ENCODE measurements at places on chromosomes 1 and 21.

GRCh38 chr1:174954671-174955669 lies 44.8 kb upstream of the CACYBP start:
- peak; percentile 52 for DNase-seq

GRCh38 chr1:191970116-191970515 lies 188.1 kb upstream of the RGS18 start:
- DNase-seq, result no peak

DNA sequence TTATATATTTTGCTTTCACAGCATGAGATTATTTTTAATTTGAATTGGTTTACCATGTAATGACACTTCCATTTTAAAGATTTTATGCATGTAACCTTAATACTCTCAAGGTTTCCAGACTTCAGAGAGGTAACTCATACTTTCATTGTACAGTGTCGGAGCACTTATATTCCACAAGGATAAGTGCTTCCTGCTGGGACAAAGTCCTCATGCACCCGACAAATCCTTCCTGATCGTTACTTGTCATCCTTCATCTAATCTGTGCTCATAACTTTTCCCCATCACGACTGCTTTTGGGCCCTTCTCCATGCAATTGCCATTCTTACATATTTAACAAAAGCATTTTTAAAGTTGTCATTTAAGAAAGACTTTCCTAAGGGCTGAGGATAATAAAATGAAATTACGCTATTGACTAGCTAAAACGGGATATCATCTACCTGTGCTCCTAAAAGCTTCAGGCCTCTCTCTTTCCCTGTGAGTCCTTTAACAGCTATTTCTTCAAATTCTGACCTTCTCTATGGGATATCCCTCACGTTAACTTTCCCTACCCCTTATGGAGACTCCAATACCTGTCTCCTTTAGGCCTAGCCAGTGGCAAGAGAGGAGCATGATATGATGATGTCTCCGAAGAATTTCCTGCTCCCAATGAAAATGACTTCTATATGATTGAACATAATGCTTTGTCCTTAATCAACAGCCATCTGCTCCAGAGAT lies 59.3 kb downstream of the NCAM2 start:
- no peak for DNase-seq

DNA sequence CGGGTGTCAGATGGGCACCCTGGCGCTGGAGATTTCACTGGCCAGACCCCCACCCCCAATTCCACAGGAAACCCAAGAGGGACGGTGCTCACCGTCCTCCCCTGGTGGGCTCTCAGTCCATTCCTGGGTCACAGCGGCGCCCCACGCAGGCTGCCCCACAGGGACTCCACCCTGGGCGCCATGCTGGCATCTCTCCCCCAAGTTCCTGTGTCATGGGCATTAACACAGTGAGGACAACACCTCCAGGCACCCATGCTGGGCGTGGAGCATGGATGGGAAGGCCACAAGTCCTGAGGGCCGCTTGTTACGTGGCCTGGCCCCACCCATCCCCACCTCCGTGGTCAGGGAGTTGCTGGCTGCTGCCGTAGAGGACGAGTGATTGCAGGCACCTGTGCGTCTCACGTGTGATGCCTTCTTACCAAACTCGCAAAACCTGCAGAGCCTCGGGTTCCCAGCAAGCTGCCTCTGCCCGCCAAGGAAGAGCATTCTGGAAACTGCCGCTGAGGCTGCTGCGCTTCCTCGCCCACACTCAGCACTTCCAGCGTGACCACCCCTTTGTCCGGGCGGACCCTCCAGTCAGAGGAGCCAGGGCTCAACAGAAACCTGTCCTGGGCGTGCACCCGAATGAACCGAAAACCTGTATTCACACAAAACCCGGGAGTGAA lies 60.3 kb downstream of the SLX9 start:
- DNase-seq, result no peak

DNA sequence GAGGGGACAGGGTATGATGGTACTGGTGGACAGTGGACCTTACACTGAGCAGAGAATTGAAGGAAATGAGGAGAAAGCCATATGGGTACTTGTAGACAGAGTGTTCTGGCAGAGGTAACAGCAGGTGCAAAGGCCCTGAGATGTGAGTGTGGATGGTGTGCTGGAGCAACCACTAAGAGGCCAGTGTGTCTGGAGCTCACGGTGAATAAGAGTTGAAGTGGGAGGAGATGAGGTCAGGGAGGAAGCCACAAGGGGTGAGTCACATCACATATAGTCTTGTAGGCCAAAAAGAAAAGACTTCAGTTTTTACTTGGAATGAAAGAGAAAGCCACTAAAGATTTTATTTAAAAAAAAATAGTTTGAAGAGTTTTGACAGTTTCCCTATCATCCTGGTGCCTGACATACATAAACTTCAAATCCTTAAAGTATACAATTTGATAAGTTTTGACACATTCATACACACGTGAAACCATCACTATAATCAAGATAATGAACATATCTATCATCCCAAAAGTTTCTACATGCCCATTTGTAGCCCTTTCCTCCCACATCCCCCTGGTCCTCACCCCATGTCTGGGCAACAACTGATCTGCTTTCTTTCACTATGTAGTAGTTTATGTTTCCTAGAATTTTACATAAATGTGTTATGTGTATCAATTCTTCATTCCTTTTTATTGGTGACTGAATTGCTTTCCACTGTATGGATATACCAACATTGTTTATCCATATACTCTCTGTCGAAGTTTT lies 148.4 kb downstream of the GPATCH2 start:
- no peak for DNase-seq

- DNase-seq, result no peak
Measured at GRCh38 chr1:224780736-224781135, 148.7 kb upstream of the DNAH14 start.
